ENCODE measurements at places on chromosomes 4 and X.
A peak's percentile ranks its signal among the peaks of the same experiment; 100 is the strongest.

DNA sequence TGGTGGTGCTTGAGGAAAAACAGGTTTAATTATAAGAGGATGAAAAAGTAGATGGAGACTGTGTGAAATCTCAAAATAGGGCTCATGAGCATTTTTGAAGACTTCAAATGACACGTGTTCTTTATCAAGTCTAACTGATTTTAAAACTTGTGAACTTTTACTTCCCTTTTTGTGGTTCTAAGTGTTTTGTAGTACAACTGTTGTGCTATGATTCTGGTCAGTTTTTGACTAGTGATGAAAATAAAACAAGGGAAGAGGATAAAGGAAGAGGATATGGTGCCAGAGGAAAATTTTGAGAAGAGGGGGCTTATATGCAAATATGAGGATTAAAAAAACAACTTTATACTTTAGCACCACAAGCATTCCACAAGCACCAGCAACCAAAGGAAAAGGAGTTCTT lies 644.0 kb downstream of the RPA4 start:
- no peak for DNase-seq

DNA sequence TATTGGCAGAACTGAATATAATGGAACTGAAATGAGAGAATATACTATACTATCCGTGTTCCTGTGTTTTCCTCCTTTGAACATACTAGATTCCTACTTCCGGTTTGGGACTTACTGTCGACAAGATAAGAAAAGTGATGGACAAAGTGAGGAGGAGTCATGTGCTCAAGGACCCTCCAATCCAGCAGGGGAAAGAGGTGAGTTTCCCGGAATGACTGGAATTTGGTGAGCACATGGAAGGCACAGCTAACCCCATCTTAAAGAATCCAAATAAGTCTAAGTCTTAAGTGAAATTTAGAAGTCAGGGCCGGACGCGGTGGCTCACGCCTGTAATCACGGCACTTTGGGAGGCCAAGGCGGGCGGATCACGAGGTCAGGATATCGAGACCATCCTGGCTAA lies 36.6 kb upstream of the SH3D19 start:
- no peak for DNase-seq

DNA sequence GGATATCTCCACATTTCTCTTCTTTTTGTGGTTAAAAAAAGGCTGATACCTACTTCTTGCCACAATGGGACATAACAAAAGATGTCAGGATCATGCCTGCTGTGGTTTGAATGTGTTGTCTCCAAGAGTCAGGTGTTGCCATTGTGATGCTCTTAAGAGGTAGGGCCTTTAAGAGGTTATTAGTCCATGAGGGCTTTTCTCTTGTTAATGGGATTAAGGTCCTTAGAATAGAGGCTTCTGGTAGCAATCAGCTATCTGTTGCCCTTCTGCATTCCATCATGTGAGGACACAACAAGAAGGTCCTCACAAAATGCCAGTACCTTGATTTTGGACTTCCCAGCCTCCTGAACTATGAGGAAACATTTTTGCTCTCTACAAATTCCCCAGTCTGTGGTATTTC lies 191.4 kb downstream of the GBA3 start:
- DNase-seq: no peak

DNA sequence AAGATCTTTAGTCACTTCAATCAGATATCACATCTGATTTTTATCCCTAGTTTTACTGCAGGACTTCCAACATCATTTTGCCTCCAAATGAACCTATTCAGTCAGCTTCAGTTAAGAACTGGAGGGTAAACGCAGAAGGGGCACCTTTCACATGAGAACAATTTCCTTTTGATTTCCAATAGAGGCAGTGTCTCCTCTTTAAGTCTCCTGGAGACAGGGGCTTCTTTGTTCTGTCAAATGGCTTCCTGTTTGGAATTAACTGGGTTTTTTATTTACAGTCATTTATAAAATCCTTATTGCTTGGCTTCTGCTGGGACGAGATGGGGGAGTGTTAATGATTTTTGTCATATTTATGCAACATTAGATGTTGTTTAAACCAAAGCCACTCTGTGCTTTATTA lies 164.0 kb downstream of the STK32B start:
- no peak for DNase-seq

DNA sequence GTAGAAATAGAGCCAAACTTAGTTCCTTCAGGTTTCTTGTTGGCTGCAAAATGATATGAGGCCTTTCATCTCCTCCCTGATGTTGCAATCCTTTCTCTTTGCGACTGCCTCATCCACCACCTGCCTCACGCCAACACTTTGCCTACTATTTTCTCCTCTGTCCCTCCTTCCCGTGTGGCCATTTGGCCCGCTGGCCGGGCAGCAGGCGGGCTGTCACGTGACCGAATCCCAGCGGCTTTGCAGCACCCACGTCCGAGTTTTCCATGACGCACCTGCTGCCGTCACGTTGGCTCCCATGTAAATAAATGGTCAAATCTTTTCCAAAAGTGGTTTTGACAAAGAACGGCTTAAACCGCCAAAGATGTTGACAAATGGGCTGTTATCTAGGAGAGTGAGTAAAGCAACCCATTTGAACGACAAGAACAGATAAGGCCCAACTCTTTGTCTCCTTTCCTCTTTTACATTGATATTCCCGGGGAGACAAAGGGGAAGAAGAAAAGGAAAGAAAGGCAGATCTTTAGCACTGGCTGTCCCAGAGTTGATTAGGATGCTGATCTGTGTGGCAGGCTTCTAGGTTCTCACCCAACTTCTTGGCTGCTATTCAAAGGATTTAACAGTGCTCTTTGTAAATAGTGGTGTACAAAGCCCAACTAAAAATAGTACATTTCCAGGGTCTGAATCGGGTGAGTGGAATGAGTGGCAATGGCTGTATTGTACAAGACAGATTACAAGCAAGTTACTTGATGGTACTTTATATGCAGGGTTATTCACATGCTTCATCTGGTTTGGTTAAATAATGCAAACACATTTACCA lies 174.2 kb upstream of the JADE1 start:
- peak; percentile 32 for DNase-seq

- no peak for DNase-seq
Observed at GRCh38 chr4:47355568-47355967, 107.9 kb downstream of the COMMD8 start.

DNA sequence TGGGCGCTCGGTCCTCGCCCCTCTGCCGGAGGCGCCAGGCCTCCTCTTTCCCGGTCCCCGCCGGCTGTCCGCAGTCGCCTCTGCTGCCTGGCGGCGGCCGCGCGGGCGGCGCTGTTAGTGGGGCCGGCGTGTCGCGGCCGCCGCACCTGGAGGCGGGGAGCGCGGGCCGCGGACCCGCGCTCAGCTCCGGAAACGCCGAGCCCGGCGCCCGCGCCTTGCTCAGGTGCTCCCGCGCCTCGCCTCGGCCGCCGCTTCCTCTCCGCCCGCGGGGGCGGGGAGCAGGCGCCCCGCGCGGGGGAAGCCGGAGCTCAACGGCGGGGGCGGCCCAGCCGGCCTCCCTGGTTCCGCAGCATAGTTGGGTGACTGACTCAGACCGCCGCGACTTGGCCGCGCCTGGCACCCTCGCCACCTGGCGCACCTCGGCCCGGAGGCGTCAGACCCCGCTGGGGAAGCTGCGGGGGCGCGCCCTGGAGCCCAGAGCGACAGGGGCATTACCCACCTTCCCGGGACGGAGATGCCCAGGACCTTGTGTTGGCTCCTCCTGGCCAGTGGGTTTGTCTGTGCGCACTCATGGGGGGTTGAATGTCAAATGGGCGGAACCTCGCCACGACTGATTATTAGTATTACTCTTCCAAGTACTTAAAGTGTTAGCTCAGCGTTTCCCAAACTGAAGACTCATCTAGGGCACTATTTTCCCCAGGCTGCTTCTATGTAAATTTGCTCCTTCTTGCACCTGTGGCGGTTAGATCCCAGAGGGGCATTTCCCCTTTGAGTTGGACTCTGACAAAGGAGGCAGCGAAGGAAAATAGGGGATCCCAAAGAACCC lies at the start of gene ARAP2:
Gene ARAP2, minus strand, starts transcription at position 258 of the 826 bp plus-strand sequence. CDS start 15,028 bp downstream, outside the sequence.
- peak; percentile 52 for DNase-seq

DNA sequence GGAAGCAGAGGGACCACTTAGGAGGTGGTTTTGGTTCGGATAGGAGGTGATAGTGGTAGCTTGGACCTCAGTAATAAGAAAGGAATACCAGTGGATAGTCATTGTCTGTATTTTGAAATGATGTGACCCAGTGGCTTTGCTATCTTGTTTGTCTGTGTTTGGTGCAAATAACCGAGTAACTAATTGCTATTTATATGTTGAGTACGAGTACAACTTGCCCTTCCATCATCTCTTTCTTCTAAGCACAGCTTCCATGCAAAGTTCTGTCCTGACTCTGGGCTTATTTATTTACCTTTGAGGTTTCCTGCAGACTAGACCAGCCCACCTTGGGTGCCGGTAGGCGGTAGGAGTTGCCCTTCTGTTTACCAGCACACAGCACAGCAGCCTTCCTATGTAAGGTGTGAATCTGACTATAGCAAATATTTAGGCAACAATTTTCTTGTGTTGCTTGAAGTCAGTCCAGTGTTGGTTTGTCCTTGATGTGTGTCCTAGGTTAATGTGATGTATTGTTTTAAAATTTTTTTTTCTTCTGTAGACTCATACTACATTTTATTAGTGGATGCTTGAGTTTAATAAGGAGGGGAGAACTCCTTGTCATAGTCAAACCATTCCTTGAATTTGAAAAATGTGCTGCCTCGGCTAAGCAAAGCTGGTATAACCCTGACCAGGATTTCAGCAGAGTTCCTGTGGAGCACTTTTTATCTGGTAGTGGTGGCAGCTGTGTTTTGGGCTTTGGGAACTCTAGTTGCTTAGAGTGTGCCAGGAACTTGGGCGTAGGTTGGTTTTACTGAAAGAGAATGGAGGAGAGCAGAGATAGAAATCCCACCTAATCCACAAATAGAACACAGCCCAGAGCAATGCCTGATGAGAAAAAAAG lies 21.9 kb downstream of the PTTG2 start:
- no peak for DNase-seq

GRCh38 chr4:129583868-129584267 lies 487.9 kb downstream of the C4orf33 start:
- DNase-seq: no peak

DNA sequence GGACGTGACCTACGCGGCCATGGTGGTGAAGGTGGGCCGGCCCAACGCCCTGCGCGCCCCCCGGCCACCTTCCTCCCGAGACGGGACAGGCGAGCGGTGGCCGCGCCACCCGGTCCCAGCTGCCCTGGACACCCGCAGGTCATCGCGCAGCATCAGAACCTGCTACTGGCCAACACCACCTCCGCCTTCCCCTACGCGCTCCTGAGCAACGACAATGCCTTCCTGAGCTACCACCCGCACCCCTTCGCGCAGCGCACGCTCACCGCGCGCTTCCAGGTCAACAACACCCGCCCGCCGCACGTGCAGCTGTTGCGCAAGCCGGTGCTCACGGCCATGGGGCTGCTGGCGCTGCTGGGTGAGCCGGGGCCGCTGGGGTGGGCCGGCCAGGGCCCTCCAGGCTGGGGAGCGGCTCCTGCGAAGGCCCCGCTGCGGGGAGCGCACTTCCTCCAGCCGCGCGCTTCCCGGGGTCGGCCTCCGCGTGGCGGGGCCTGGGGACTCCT lies 9.0 kb upstream of the SLC26A1 start:
- DNase-seq: no peak

- DNase-seq: no peak
Observed at GRCh38 chr4:52949336-52949735, 87.2 kb downstream of the RASL11B start.

GRCh38 chr4:139142087-139142486 lies 34.9 kb downstream of the ELF2 start:
- no peak for DNase-seq

- no peak for DNase-seq
Observed at GRCh38 chr4:73897380-73898136, 28.4 kb downstream of the CXCL1 start.

- no peak for DNase-seq
Observed at GRCh38 chrX:134801267-134801666, 143.0 kb upstream of the PLAC1 start.

DNA sequence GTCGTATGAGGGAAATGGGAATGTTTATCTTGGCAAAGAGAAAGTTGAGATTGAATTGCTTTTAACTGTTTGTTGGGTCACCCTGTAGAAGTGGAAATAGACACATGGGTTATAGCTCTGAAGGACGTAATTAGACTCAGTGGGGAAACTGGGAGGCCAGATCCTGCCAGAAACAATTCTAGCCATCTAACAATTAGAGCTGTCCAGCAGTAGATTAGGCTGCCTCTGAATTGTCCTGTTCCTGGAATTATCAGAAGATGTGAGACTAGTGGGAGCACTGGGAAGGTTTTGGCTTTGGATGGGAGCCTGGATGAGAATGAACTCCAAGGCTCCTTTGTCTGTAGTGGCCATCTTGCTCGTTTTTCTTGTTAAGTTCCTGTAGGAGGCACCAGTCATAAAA lies 61.9 kb upstream of the IGFBP7 start:
- DNase-seq: no peak

DNA sequence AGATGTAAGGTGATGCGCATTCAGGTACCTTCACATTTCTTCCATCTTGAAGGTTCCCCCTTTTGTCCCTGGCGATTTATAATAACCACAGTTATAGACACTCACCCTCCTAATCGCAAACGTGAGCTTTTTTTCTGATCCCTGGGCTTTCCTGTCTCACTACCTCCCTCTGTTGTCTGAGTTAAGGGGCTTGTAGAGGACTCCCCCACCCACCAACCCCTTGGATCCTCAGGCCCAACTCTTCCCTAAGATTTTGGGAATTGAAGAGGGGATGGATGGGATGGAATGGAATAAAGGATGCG lies 1.4 kb downstream of the CNKSR2 start:
- no peak for DNase-seq

DNA sequence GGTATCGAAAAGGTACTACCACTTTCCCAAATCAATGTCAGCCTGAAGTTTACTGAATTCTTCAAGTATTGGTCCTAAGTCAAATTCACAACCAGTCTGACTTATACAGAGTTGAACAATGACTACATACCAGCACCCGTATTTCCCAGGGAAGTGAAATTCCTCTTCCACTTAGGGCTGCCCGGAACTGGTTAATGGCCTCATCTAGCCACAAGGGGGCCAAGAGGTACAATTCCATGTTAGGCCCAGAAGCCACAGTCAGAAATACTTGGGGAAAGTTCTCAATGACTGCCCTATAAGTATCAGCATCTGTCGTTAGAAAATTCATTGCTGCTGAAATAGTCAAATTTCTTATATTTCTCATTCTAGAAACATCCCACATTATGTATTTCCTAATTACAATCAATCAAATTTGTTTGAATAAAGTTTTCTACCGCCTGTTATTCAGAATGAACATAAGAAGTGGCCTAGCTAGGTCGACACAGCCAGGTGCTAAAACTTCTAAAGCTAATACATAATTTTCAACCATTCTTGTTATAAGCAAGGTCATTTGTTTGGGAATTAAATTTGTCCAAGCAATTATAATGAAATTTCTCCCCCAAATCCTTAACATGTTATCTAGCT lies 5.6 kb upstream of the PCDH7 start:
- no peak for DNase-seq

Measured in left lung (tissue), 14 donors.